Stimulated activated CD8-positive, alpha-beta memory T cell treated with anti-CD3 and anti-CD28 coated beads, Interleukin-12 subunit alpha, Interleukin-12 subunit beta, amount 100 ng/mL, for 1 hour (primary cell): ENCODE measurements at places on chromosomes 2 and 18.

DNA sequence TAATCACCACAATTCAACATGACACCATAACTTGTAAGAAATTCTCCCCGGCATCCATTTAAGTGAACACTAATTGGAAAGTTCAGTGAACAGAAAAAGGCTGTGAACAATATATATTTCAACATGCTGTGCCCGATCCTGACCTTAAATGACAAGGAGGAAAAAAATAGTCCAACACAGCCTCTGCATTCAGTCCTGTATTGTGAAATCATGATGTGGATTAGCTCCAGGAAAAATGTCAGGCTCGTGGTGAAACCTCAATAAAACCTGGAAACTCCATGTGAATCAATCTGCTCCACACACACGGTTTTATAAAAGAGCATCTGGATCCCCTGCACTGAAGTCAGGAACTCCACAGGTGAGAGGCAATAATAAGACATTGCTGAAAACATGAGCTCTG is 145.4 kb upstream of the SPOPL start:
- no peak for DNase-seq

DNA sequence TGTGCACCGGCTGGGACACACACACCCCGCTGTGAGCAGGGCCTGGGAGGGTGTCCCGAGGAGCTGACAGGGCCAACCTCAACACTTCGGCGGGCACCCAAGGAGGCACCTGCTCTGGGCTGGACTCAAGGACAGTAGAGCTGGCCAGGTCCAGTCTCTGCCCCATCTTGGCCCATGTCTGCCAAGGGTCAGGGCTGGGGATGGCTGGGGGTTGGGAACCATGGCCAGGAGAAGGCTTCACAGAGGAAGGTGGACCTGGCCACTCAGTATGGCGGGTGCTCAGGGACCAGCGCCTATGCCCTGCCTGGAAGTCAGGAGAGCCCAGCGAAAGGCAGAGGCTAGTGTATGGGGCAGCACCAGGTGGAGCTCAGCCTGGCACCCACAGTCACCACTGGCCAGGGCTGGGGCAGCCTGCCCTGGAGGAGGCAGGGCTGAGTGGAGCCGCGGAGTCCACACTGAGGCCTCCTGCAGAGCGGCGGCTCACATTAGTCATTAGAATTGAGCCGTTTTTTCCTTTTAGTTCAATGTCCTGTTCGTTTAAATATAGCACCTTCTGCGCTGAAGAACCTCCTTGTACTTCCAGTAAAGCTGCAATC is 4.2 kb downstream of the ERFE start:
- no peak for DNase-seq

GRCh38 chr2:164061129-164061746 is 325.4 kb upstream of the FIGN start:
- no peak for DNase-seq

- DNase-seq = no peak
Observed at GRCh38 chr2:69017835-69018234, 4.9 kb downstream of the ANTXR1 start.

DNA sequence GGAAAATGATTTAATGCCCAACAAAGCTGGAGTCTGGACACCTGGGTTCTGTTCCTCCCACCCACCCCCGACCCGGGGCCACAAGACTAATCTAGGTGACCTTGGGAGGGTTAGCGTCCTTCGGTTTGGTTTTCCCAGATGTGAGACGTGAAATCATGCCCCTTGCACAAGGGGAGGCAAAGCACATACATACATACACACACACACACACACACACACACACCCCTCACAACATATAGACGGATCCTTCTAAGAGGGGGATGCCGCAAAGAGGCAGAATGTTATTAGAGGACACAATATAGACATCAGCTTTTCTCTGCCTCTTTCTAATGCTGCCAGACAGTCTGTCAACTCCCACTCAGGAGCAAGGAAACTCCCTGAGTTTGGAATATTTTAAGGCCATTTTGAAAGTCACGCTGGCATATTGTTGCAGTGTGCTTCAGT is 616 bp upstream of the RBMS1 start:
- DNase-seq = no peak

DNA sequence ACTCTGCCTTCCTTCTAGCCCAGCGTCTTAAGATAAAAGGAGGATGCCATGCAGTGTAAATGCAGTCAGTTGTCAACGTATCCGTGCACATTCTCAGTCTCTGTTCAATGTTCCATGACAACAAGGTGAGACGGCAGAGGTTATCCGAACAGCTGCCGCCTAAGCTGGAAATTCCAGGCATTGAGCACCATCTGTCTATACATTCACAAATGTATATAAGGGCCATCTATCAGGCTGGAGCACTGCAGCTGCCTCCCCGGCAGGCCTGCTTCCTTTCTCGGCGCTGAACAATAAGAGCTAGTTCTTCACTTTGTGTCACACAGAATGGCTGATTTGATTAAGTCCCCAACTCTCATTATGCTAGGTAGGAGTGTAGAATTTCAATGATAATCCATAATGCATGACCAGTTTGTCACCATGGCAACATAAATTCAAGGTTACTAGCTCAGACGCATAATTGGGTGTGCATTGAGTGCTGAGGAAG is 282.2 kb upstream of the SOX11 start:
- no peak for DNase-seq

GRCh38 chr2:216925006-216925405 is 65.1 kb upstream of the TNP1 start:
- DNase-seq = no peak

- DNase-seq = no peak
Observed at GRCh38 chr2:3779496-3780049, 76.2 kb downstream of the DCDC2C start.

- DNase-seq = no peak
Observed at GRCh38 chr18:62663731-62664336, 51.5 kb upstream of the PHLPP1 start.

DNA sequence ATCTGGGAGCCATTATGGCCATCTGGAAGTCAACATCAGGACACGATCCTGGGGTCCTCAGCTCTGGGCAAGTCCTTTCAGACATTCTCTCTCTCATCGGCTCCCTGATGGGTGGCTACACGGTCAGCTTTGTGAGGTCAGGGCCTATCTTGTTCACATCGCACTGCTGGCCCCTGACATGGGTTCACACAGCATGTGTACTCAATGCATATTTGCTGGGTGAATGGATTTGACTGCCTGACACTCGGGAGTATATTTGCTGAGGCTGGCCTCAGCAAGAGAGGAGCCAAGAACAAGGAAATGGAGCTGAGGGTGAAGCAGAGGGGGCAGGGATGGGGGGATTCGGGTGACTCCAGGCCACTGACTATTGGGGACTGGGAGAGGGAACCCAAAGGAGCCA is 50.5 kb downstream of the SLC4A5 start:
- no peak for DNase-seq

- DNase-seq = no peak
Observed at GRCh38 chr2:14451312-14451711, 181.2 kb upstream of the LRATD1 start.

DNA sequence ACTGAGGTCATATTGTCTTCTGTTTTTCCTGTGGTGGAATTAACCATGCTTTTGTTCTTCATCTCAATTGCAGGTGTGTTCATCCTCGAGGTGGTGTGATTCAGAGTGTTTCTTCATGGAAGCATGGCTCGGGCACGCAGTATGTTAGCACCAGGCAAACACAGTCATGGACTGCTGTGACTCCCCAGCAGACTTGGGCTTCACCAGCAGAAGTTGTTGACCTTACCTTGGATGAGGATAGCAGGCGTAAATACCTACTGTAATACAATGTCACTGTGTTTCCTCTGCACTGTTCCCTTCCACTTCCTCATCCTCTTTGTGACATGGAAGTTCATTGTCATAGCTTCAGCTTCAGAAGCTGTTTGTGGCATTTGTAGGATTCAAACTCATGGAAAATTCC is 158.7 kb downstream of the HAUS1 start:
- DNase-seq = no peak

GRCh38 chr2:105915005-105915558 is 170.4 kb downstream of the NCK2 start:
- DNase-seq = no peak

DNA sequence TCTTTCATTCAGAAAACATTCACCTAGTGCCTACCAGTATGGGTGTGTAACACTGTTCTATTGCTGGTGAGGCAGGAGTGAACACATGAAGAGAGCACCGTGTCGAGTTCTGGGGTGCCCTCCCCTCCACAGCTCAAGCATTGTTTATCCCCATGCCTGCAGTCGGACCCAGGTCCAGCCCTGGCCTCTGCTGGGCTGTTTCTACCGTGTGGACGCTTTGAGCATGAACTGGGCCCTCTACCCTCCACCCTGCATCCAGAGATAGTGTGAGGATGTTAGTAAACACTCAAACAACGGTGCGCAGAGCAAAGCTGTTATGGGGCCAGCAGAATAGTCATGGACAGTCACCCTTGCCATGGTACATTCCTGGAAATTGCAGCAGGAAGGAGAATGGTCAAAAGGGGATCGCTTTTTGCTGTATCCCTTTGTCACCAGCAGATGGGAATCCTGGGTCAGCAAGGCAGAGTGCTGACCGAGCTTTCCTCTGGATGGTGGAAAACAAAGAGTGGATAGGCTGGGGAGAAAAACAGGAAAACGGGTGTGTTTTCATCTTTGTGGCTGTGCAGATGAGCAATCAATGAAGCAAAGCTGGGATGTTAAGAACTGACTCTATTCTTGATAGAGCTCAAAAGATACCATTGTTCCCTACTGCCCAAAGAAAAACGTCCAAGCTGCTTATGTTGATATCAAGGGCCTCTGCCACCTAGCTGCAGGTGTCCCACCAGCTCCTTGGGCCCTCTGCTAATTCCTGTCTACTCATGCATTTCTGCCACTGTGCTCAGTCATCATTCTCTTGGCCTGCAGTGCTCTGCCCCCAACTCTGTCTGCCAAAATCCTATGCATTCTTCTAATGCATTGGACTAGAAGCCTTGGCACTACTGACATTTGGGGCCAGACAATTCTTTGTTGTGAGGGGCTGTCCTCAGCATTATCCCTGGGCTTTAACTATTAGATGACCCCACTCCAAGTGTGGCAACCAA is 38.7 kb downstream of the REEP1 start:
- no peak for DNase-seq

DNA sequence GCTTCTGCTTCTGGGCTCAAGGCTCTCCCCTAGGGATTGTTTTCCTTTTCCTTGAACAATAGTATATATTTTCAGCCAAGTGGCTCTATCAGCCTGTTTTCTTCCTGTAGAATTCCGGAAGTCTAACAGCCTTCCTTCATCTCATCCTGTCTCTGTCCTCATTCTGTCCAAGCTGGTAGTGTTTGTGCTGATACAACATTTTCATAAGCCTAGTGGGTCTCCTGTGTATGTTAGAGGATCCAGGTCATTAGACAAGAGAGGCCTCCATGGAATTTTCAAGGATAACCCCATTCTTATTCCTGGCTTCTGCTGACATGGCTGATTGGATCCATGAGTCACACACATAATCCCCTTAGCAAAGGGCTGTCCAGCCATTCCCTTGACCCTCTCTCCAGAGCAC is 467.6 kb downstream of the PTPRM start:
- no peak for DNase-seq

DNA sequence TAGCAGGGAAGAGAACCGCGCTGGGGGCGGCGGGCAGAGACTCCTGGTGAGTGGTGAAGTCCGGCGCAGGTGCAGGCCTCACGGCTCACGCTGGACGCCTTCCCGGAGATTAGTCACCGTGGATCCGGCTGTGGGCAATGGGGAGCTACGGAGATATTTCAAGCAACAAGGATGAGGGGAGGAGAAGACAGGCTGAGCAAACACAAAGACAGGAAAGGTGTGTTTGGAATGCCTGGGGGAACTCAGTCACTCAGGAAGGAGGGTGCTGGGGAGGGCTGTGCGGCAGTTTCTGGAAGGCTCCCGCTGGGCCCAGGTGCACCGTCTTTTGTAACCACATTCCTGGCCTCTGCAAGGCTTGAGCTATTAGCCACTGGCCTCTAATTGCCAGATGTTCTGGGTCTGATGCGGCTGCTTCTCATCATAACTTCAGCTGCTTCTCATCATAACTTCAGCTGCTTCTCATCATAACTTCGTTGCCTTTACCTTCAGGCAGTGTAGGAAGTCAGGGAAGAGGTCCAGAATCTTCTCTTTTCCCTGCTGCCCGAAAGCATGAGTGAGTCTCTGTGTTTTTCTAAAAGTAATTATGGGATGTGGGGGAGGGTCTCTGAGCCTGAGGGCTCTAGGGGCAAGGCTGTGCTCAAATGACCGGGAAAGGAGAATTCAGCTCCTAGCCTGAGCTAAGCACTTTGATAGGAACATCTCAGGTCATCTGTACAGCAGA is 118.9 kb downstream of the PXDN start:
- no peak for DNase-seq

GRCh38 chr2:163732727-163733126 is 3.1 kb downstream of the FIGN start:
- no peak for DNase-seq

GRCh38 chr2:204681412-204681811 is 136.1 kb downstream of the PARD3B start:
- DNase-seq = no peak

- no peak for DNase-seq
Observed at GRCh38 chr2:196277002-196277401, 105.6 kb upstream of the STK17B start.

GRCh38 chr2:160917850-160918249 is 242.4 kb upstream of the TANK start:
- DNase-seq = no peak

DNA sequence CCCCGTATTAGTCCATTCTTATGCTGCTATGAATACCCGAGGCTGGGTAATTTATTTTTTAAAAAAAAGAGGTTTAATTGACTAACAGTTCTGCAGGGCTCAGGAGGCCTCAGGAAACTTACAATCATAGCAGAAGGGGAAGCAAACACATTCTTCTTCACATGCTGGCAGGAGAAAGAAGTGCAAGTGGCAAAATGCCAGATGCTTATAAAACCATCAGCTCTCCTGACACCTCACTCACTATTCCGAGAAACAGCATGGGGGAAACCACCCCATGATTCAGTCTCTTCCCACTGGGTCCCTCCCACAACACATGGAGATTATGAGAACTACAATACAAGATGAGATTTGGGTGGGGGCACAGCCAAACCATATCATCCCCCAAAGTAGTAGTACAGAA is 2148.5 kb upstream of the PIK3C3 start:
- DNase-seq = no peak

- no peak for DNase-seq
Observed at GRCh38 chr2:63465633-63466032, 122.6 kb downstream of the WDPCP start.

DNA sequence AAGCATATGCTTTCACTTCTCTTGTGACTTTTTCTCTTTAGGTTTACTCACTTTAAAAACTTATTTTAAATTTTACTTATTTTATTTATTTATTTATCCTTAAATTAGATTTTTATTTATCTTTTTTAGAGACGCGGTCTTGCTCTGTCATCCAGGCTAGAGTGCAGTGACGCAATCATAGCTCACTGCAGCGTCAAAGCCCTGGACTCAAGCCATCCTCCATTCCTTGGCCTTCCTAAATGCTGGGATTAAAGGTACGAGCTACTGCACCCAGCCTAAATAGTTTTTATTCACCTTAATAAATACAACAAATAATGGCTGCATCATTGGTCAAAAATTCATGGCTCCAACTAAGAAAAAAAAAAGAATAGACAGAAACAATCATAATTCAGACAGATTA is 415.7 kb upstream of the FIGN start:
- no peak for DNase-seq

GRCh38 chr2:237132799-237133198 is 47.1 kb downstream of the COPS8 start:
- no peak for DNase-seq
